Activated T-cell treated with anti-CD3 and anti-CD28 coated beads for 1 hour (primary cell): ENCODE measurements at places on chromosomes 1 and 21.

DNA sequence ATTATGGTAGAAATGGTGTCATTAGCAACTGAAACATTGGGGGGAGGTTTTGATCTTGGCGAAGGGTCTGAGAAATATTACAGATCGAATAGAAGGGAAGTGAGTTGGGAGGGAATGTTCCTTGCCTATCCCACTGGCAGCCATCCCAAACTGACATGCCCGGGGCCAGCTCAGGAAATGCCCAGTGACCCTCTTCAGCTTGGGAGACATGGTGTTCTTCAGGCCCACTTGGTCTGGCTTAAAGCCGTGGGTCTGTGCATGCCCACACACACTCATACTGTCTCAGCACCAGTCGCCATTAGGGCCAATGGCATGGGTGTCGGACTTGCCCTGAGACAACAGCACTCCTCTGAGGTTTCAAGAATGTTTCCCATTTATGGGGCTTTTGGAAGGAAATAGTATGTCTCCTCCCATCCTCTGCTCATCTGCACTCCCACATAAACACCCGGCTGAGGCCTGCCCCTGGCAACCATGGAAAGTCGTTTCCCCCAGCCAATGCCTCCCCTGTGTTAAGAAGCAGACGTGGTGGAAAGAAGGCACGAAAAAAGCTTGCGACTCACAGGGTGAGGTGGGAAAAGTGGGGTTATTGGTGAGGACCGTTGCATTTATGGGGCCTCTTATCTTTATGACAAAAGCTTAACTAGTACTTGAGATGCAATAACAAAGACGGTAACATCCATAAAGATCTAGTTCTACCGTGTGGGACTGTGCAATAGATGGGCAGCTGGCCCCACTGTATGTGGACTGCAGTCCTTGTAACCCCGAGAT, 2.0 kb downstream of the RNF186 start:
- no peak for DNase-seq

- no peak for DNase-seq
These were observed 6.1 kb downstream of the AK2 start for GRCh38 chr1:33030575-33030974.

DNA sequence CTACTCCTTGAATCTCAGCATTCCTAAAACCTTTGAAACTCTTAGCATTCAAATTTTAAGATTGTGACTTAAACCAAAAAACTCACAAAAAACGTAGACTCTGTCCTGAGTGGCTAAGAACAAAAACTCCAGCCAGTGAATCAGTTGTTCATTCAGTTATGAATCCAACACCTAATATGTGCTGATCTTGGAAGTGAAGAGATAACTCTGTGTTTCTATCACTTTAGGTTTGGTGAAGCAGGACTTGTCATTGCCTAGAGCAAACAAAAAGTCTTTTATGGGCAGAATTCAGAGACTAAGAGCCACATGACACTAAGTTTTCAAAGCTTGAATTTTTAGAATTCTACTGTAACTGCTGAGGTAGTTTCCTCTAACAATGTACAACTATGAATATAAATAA, 10.4 kb upstream of the GPR137B start:
- DNase-seq, result no peak

DNA sequence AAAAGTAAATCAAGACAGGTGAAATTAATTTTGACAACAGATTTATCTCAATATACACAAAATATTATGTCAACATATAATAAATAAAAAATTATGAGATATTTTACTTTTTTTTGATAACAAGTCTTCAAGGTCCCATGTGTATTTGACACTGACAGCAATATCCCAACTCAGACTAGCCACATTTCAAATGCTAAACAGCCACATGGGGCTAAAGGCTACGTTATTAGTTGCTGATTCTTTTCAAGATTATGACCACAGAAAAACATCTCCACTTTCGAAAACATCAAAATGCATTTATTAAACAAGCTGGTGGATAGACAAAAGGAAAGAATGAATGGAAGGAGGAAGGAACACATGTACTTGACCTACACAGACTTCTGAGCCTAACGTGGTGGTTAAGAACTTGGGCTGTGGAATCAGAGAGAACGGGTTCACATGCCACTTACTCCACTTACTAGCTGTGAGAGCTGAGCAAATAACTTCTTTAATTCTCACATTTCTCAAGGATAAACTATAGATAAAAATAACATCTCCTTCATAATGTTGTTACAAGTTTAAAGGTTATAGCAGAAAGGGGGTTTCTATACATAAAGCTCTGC, 13.4 kb downstream of the PTPN14 start:
- DNase-seq, result no peak

GRCh38 chr1:27118440-27118689, 36.6 kb downstream of the SLC9A1 start:
- no peak for DNase-seq

GRCh38 chr1:51000160-51000559, 30.1 kb downstream of the CDKN2C start:
- no peak for DNase-seq

DNA sequence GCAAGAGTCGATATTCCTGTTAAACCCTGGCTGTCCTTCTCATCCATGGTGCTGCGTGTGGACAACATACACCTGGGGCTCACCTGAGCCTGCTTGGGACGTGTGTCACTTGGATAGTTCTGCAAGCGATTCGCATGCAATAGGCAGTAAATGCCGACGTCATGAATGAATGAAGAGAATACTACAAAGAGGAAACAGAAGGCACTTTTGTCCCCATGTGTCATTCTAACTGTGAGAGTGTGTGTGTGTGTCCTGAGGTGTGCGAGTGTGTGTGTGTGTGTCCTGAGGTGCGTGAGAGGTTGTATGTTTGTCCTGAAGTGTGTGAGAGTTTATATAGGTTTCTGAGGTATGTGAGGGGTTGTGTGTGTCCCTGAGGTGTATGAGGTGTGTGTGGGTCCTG, 647 bp upstream of the TCP10L start:
- DNase-seq, result no peak

GRCh38 chr1:111221633-111222291, 5.8 kb upstream of the CHI3L2 start:
- DNase-seq, result no peak

DNA sequence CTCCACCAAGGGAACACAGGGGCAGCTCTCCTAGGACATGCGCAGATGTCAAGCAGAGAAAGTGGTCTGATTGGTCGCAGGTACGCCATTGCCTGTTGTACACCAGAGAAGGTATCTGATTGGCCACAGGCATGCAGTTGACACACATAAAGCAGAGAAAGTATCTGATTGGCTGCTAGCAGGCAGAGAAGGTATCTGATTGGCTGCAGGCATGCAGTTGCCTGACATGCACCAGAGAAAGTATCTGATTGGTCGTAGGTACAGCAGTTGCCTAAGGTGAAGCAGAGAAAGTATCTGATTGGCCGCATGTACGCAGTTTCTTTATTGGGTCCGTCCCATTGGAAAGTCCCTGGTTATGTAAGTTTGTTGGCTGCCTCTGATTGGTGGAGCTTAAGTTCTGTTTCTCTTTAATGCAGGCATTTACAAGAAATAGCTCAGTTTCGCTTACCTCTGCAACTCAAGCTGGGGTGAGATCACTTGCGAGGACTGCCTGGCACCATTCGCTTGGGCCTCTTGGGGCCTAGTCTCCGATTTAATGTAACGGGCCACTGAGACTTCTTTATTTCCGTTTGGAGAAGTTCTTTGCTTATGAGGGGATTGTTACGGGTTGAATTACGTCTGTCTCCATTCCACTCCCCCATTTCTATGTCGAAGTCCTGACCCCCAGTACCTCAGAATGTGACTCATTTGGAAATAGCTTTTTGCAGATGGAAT, 74.2 kb downstream of the SIK1 start:
- DNase-seq, result no peak

DNA sequence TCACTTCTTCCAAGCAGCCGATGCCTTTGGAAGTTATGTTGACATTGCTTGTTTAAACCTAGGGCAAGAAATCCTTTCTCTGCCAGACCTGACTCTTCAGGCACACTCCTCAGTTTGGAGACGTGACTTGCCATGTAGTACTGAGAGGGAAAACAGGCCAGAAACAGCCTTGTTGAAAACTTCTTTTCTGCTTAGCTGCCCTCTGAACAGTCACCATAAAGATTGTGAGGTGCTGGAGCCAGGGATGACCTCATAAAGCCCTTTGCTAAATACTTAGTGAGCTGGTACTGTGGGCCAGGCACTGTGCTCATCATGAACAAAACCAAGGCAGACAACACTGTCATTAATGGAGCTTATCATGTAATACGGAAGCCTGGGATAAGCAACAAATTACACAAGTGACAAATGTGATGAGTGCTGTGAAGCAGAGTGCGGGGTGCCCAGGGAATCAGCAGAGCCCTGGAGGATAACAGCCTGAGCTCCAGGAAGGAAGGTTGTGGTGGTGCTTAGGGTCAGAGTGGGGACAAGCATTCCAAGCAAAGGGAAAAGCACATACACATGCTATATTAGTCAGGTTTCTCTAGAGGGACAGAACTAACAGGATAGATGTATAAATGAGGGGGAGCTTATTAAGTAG, 42.4 kb downstream of the MTARC1 start:
- no peak for DNase-seq

DNA sequence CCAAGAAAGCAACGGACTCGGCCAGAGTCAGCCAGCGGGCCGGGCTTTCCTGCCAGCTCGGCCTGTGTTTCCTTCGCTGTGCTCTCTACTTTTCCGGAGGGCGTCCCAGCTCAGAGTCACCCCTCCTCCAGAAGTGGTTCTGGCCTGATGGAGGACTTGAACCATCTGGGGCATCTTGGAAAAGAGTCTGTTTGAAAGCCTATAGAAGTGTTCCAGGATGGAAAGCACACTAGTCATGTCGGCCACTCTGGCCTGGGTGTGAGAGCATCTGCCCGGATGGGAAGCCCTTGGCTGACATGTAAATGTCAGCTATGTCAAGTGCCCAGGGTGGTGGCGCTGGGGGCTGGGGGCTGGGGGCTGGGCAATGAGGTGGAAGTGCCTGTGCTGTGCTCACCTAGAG, 113.4 kb downstream of the DHRS3 start:
- DNase-seq, result no peak

DNA sequence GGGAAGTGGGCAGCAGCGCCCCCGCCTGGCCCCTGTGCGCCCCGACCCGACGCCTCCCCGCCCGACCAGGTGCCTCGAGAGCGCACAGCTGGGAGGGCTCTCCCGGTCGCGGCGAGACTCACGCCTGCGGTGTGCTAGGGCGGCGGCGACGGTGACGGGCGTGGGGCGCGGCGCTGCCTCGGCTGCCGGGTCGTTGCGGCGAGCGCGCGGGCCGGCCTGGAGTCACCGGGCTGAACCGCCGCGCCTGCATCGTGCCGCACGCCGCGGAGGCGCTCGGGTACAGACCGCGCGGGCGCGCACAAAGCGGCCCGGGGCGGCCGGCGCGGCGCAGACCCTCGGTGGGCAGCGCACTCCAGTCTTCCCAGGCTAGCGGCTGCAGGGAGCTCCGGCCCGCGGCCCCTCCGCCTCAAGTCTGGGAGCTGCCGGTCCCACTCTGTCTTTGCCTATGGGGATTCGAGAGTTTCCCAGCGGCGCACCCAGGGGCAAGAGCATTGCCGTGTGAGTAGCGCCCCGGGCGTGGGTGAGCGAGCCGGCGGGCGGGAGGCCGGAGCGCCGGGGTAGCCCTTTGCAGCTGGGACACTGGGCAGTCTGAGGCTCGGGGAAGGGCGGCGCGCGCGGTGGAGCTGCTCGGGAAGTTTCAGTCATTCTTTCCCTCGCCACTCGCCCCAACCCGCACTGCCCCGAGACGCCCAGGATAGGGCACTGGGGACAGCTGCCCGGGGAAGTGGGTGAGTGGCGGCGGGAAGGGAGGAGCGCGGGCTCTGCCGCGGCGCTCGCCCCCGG, at the start of gene SLC35F3:
SLC35F3 (plus strand) TSS at position 44 of the 783 bp plus-strand sequence.
- DNase-seq, result no peak

GRCh38 chr1:228058172-228058948, 24.1 kb upstream of the ARF1 start:
- no peak for DNase-seq
